Right ventricle myocardium inferior (tissue), 1 donor: ENCODE measurements at places on chromosomes 4 and X.
A peak's percentile ranks its signal among the peaks of the same experiment; 100 is the strongest.

- DNase-seq = no peak
Observed at GRCh38 chr4:144711700-144712456, 65.9 kb downstream of the HHIP start.

GRCh38 chrX:27599928-27600327 is 9.8 kb downstream of the DCAF8L2 start:
- no peak for DNase-seq

DNA sequence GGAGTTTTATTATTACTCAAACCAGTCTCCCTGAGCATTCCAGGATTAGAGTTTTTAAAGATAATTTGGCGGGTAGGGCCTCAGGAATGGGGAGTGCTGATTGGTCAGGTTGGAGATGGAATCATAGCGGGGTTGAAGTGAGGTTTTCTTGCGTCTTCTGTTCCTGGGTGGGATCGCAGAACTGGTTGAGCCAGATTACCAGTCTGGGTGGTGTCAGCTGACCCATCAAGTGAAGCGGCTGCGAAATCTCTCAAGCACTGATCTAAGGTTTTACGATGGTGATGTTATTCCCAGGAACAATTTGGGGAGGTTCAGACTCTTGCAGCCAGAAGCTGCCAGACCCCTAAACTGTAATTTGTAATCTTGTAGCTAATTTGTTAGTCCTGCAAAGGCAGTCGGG is 25.1 kb upstream of the SETD7 start:
- DNase-seq = no peak

GRCh38 chr4:3489451-3489962 is 26.4 kb downstream of the DOK7 start:
- peak; percentile 59 for DNase-seq

GRCh38 chr4:1579001-1579900 is 104.9 kb downstream of the FAM53A start:
- peak; percentile 94 for DNase-seq

DNA sequence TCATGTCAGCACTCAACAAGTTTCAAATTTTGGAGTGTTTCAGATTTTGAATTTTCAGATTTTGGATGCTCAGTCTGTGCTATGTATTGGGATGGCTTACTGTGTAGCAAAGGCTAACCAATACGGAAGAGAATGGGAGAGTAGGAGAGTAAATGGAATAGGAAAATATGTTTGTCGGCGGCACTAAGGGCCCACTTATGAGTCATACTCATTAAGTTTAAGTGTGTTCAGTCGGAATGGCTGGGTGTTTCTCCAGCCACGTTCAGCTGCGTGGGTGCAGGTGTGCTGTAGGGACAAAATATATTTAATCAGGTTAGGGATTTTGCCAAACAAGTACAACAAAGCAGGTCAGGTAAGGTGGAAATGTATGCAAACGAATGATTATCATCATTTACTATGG is 13.6 kb downstream of the FTHL17 start:
- DNase-seq = no peak

GRCh38 chr4:71240094-71240493 is 98.7 kb upstream of the SLC4A4 start:
- DNase-seq = no peak

DNA sequence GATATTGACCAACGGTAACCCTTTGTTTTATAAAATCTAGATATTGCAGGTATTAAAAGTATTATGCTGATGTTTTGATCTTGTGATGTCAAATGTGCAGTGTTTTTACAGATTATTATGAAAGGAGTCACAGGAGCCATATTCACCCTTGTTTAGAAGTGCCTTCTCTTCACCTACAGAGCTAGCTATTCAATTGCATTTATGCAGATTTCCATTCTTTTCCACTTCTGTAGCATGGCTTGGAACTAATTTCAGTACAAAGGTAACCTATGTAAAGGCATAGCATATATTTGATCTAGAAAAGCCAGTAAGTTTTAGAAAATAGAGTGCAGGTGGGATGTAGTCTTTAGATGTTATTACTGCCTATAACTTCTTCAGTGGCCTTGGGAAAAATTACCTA is 176.2 kb downstream of the GABRB1 start:
- no peak for DNase-seq

DNA sequence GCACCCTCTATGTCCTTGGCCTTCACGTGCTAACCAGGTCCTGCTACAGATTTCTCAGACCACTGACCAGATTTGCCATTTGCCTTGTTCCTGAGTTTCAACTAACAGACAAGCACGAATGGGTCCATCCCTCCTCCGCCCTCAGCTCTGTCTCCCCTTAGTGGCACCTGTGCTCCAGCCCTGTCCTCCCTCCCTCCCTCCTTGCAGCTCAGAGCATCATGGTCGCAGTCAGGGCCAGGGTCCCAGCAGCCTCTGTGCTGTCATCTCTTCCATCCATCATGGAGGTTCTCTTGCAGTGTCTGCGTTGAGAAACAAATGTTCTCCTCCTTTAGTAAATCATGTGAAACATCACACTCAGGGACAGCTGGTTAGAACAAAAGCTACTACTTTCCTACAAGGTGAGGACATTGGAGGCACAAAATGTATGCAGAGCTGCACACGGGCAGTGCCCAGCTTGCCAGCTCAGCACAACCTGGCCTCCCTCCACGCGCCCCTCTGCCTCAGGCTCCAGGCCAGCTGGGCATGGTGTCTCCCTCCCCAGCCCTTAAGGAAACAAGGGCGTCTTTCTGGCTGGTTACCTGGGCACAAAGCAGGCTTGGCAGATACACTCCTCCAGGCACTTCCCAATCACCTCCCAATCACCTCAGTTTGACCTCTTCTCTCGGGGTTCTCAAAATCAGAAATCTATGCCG is 79.5 kb upstream of the ATP6AP2 start:
- no peak for DNase-seq

DNA sequence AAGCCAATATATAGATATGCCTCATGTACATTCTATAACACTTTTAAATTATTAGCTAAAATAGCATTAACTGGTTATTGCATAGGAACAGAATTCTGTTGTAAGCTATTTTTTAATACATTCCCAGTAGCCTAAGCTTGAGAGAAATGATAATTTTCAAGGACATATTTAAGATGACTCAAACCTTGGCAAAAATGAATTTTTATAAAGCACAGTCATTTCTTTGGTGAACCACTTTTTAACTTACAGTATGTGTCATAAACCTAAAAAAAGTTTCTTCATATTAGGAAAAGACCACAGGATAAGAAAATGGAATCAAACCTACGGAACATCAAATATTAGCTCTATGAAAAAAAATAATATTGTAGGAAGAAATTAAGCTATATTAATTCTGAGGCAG is 986.3 kb downstream of the STIM2 start:
- no peak for DNase-seq

DNA sequence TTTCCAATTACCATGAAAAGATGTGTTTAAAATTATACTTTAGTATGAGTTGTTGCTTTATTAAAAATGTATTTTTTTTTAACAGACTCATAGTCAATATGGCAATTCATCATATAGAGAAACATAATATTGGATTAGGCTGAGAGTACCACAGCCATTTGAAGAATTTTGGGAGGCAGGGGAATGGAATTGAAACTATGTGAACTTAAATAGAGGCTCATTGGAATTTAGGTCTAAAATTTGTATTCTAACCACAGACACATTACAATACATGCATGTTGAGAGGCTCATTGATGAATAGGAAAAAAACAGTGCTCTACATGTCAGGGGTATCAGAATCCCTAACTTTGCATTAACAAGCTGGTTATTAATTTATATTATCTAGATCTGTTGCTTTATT is 269.6 kb downstream of the DKK2 start:
- no peak for DNase-seq

DNA sequence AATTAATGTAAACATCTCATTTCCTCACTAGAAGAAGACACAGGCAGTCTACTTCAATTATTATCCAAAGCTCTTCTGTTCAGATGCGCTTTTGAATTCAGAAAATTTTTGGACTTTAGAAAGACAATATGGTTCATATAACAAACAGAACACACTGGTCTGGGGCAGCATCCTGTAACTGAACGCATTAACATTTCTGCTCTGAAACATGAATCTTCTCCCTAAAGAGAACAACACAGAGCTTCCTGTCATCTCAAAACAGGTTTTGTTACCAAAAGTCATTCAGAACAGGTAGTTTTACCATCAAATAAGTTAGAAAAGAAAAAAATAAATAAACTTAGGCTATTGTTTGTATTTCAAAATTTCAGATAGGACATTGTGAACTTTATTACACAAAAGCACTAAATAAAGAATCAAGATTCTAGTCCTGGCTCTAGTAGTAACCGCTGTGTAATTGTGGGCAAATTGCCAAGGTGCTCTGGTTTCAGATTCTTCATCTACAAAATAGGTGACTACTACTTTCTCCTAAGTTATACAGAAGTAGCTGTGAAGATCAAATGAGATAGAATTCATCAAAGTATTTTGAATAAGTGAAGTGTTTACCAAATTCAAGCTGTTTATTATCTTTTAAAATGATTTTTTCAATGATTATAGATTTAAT is 252.3 kb upstream of the RASGEF1B start:
- DNase-seq = no peak

- no peak for DNase-seq
Observed at GRCh38 chr4:115121351-115122043, 8.1 kb upstream of the NDST4 start.

GRCh38 chr4:159117968-159118367 is 15.1 kb downstream of the RAPGEF2 start:
- DNase-seq = no peak

DNA sequence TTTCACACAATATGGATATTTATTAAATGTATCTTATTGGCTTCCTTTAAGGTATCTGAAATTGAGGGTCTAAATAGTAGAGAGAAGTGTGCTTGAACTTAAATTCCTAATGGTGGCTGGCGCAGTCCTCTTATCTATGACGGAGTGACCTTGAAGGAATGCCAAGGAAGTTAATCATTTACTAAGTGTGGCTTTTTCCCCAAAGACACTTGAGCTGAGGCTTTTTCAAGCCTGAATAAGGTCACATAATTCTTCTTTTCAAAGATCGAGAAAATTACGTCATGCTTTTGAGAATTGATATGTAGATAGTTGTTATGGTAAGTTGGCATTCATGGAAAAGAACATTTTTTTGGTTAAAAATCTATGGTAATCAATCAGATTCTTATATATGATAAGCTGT is 11.7 kb upstream of the PRPS2 start:
- no peak for DNase-seq

DNA sequence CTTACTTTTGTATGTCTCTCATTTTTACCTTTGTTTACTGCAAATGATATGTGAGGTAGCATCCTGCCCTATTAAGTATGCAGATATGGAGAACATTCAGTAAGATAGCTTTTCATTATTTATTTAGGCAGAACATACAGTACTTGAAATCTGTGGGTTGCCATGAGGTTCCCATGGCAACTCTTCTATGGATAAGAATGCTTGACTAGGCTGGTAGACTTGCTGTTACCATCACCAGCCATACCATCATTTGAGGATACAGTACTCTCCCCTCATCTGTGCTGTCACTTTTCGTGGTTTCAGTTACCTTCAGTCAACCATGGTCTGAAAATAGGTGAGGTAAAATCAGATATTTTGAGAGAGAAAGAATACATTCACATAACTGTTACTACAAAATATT is 56.7 kb downstream of the NAF1 start:
- DNase-seq = no peak

- no peak for DNase-seq
Observed at GRCh38 chrX:111182997-111183396, 87.0 kb downstream of the PAK3 start.

DNA sequence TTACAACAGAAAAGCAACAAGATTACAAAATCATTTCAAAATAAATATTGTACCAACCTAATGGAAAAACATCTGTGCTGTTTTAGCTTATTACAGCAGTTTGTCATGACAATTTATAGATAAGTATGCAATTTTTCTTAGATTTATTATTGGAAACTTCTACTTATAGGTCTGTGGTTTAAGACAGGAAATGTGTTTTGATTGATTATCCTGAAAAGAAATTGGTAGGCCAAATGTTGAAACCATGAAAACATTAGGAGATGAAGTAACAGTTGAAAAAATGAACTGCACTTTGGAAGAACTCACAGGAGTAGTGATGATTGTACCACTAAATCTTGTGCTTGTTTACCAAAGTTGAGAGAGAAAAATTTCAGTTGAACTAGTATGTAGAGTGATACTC is 162.2 kb upstream of the GIMD1 start:
- DNase-seq = no peak
